Activated CD4-positive, alpha-beta T cell treated with anti-CD3 and anti-CD28 coated beads, Interleukin-2, amount 10 ng/mL, durations not matched to agents 24 days and 14 days (primary cell): ENCODE measurements at places on chromosomes 2 and 18. TPM values are rescaled to one million over a fixed set of nuclear protein-coding genes. Genes with fewer than 3 reads are reported as not detected.

DNA sequence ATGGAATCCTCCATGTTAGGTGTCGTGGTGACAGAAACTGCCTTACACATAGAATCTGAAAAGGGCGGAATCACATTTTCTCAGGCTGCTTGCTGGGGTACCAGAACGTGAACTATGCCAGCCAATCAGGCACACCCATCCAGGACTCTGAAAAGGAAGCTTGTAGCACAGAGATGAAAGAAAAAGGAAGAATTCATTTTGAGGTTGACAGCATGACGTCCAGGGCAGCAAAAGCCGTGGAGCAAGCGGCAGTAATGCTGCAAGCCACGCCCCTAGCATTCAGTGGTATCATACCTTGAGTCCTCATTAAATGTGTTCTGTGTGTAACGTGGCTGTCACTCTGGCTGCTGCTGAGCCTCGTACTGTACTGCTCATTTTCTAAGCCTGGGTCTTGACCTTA lies 304.0 kb downstream of the DYSF start:
- H3K27me3 ChIP-seq = peaks cover 4% of the 10 kb centered on the region
- no peak overlapping the region for H3K27ac ChIP-seq
- H3K4me3 ChIP-seq = no peak overlapping the region
- no peaks in the 10 kb centered on the region for H3K4me1 ChIP-seq
- no peaks in the 10 kb centered on the region for H3K36me3 ChIP-seq

- no peak overlapping the region for H3K4me3 ChIP-seq
- peaks cover 4% of the 10 kb centered on the region for H3K27me3 ChIP-seq
- DNase-seq = no peak
- H3K4me1 ChIP-seq = peaks cover 6% of the 10 kb centered on the region
- H3K36me3 ChIP-seq = no peaks in the 10 kb centered on the region
Measured at GRCh38 chr18:10093445-10093844, 179.6 kb downstream of the VAPA start.

DNA sequence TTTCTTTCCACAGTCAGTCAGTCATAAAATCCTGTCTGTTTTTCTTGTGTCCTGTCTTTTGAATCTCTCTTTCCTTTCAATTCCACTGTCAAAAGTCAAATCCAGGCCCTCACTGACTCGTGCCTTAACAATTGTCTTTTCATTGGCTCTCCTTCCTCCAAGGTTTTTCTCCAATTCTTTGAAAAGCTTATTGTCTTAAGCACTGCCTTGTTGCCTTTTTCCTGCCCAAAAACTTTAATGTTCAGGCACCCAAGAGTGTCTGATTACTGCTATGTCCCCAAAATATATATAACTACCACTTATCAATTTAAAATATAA lies 13.9 kb upstream of the SULT1C4 start:
- H3K36me3 ChIP-seq = no peaks in the 10 kb centered on the region
- H3K27ac ChIP-seq = no peak overlapping the region
- no peak overlapping the region for H3K4me3 ChIP-seq
- H3K4me1 ChIP-seq = no peaks in the 10 kb centered on the region
- no peak for DNase-seq
- peaks cover 15% of the 10 kb centered on the region for H3K27me3 ChIP-seq

- H3K27me3 ChIP-seq = no peaks in the 10 kb centered on the region
- no peak overlapping the region for H3K4me3 ChIP-seq
- H3K4me1 ChIP-seq = no peaks in the 10 kb centered on the region
- H3K36me3 ChIP-seq = no peaks in the 10 kb centered on the region
Measured at GRCh38 chr2:88666576-88666975, 24.9 kb upstream of the RPIA start.

The CDK5R2 gene
- total RNA-seq = not detected in 2 replicates

The CCDC141 gene
- 2.1 and 2.5 TPM in 2 replicates for total RNA-seq

The PTH2R gene
- 0.07 TPM in 2 replicates for total RNA-seq

The SKA1 gene
- total RNA-seq = 20.0 and 22.1 TPM in 2 replicates

The SULT1C4 gene
- total RNA-seq = not detected in 2 replicates

The DPY30 gene
- total RNA-seq = 71.8 and 74.4 TPM in 2 replicates
